ENCODE measurements at places on chromosomes 4 and X.

GRCh38 chr4:63578383-63578782 is 830.9 kb downstream of the TECRL start:
- DNase-seq = no peak

GRCh38 chr4:99723612-99724011 is 66.0 kb upstream of the C4orf54 start:
- no peak for DNase-seq

DNA sequence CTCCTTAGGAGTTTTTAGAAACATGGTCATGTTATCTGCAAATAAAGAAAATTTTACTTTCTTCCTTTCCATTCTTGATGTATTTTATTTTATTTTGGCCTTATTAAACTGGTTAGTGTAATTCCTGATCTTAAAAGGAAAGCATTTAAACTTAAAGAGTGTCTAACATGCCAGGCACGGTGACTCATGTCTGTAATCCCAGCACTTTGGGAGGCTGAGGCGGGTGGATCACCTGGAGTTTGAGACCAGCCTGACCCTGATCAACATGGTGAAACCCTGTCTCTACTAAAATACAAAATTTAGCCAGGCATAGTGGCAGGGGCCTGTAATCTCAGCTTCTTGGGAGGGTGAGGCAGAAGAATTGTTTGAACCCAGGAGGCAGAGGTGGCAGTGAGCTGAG is 281.3 kb downstream of the PTTG2 start:
- no peak for DNase-seq

GRCh38 chr4:146646593-146647325 is 8.1 kb downstream of the POU4F2 start:
- DNase-seq = no peak

GRCh38 chrX:149611623-149612175 is 16.6 kb upstream of the HSFX2 start:
- no peak for DNase-seq

DNA sequence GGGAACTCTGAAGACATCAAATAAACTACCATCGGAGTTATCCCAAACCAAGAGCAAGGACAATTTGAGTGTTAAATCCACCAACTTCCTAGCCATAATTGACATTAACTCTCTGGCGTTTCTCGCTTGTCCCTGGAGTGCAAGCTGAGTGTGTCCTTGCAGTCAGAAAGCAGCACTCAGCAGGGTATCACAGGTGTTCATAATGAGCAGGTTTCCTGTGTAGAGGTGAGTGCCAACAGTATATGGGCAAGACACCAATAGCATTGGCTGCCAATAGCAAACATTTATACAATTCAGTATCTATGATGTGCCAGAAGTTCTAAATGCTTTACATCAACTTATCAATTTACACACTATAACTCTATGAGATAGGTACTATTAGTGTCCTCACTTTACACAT is 11.2 kb downstream of the BLTP1 start:
- no peak for DNase-seq

DNA sequence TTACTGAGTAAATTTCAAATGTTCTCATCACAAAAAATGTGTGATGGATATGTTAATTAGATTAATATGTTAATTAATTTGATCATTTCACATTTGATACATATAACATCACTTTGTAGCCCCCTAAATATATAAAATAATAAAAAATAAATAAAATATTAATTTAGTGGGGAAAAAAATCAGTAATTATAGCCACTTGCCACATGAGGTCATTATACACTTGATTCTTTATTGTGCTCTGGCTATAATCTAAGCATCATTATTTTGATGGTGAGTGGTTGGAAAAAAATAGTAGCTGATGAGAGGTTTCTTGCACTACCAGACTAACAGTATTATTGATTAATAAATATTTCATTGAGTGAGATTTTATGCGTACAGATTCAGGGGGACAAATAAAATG is 57.4 kb downstream of the DCK start:
- DNase-seq = no peak

- DNase-seq = no peak
Measured at GRCh38 chr4:80989921-80990544, 40.5 kb upstream of the BMP3 start.

DNA sequence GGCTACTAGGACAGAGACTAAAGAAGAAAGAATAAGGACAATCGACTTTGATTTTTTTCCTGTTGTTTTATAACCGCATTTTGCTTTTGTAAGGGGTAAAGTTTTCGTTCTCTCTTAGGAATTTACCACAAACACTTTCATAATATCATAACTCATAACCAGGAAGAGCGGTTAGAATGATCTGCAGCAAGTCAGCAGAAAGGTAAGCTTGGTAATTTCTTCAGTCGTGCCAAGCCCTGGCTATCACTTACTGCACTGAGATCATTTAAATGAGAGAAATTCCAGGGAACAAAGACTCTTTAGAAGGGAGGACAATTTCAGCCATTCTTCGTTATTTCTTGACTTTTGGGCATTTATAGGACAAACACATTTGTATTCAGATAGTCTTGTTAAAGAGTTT is 258.1 kb downstream of the UNC5C start:
- no peak for DNase-seq

DNA sequence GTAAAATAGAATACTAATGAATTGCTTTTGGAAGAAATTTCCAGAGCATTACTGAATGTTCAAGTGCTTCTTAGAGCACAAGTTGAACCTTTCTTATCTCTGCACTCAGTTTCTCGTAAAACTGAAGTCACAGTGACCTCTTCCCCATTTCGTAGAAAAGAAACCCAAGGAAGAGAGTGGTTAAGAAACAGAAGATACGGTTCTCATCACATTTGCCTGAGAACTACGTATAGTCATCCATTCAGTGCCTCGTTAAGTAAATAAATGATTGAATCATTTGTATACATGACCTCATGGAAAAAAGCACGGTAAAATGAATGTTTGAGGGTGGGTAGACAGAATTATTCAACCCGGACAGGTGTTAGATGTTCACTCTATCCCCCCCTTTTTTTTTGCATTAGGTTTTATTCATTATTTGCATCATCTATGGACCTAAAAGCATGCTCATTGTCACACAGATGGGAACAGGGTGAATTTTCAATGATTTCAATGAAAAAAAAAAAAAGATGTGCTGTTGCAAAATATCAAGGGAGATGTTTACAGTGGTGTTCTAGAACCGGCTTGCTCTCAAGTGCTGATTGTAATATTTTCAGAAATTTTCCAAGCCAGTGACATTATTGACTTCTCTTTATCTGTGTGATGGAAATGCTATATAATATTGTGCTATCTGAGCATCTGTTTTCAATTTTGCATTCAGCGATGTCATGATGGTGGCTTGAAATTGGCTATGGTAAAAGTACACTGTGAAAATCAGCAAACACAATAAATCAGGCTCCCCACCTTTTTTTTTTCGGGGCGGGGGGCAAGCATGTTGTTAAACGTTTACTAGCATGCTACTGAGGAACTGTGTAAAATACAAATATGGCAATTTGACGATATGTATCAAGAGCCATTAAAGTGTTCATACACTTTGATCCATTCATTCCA is 4.3 kb downstream of the RHOH start:
- no peak for DNase-seq

- no peak for DNase-seq
Measured at GRCh38 chr4:133799717-133800315, 401.8 kb downstream of the PABPC4L start.

- DNase-seq = no peak
Measured at GRCh38 chrX:155144926-155145325, 71.3 kb upstream of the VBP1 start.

GRCh38 chrX:44570522-44570921 is 27.9 kb upstream of the FUNDC1 start:
- DNase-seq = no peak

GRCh38 chrX:112785344-112785743 is 55.3 kb downstream of the AMOT start:
- DNase-seq = no peak

DNA sequence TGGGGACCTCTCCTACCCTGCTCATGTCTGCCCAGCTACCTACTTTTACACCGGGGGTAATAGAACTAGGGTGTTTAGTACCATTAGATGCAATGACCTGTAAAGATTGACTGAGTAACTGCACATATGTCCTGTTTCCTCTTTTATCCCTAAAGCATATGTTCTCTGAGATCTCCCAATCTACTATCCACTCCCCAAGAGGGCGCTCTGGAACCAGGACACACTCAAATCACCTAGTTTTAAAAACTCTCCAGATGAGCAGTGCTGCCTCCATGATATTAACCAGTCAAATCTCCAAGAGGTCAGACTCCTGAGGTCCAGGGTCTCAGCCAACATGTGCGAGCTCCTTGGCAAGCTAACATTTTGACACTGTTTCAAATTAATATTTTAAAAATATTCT is 87.0 kb upstream of the TSPAN5 start:
- DNase-seq = no peak

DNA sequence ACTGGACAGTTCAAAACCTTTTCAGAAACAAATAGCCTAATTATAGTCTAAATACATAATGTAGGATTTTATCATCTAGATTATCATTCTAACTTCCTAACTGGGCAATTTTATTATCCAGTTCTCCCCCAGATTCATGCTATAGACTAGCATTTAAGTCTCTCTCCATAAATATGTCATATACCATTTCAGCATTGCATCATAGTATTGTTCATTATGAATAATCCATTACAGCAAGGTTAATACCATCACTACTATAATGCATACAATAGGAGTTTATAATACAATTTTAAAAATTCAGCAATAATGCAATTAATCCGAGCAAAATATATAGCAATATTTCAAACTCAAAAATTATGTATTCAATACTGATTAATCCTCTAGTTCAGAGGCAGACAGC is 77.4 kb downstream of the PDGFC start:
- DNase-seq = no peak

- DNase-seq = no peak
Measured at GRCh38 chr4:88949605-88950004, 107.4 kb downstream of the FAM13A start.

- no peak for DNase-seq
Measured at GRCh38 chr4:72529148-72529822, 39.7 kb downstream of the ADAMTS3 start.

DNA sequence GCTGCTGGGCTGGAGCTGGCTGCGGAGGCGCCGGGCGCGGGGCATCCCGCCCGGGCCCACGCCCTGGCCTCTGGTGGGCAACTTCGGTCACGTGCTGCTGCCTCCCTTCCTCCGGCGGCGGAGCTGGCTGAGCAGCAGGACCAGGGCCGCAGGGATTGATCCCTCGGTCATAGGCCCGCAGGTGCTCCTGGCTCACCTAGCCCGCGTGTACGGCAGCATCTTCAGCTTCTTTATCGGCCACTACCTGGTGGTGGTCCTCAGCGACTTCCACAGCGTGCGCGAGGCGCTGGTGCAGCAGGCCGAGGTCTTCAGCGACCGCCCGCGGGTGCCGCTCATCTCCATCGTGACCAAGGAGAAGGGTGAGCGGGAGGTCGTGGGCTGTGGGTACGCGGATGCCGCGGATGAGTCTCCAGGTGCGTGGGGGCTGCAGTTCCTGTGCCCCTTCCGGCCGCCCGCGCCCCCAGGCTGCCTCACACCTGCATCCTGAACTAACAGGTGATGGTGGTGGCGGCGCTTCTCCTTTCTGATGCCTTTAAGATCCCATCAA is 499 bp downstream of the CYP2U1 start:
- DNase-seq = peak; percentile 11

DNA sequence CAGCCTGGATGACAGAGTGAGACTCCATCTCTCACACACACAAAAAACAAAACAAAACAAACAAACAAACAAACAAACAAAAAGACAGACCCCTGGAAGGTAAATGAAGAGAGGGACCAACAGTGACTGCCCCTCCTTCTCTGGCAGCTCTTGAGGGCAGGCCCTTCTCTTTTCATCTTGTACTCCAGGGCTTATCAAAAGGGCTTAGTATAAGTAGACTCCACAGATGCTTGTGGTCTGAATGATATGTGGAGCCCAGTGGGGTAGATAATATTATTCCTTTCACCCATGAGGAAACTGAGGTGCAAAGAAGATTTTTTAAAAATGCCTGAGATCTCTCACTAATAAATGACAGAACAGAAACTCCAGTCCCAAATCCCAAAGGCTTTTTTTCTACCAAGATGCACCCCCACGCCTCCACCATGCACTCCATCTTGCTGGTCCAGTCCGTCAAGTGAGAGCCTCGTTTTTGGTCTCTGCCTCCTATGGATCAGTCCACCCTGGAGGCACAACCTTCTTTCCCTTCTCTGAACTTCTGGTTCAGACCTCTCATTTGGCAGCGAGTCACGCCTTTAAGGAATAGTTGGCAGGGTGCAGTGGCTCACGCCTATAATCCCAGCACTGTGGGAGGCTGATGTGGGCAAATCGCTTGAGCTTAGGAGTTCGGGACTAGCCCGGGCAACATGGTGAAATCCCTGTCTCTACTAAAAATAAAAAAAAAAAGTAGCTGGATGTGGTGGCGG is 17.0 kb upstream of the CHRNA9 start:
- no peak for DNase-seq

GRCh38 chr4:147498031-147498660 is 17.2 kb downstream of the EDNRA start:
- no peak for DNase-seq

DNA sequence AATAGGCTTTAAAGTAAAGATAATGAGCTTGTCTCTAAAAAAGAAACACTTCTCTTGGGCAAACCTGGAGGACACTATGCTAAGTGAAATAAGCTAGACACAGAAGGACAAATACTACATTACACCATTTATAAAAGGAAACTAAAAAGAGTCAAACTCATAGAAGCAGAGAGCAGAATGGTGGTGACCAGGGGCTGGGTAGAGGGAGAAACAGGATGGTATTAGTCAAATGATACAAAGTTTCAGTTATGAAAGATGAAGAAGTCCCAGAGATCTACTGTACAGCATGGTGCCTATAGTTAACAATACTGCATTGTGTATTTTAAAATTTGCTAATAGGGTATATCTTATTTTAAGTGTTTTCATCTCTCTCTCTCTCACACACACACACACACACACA is 28.5 kb downstream of the ACSL4 start:
- DNase-seq = no peak

DNA sequence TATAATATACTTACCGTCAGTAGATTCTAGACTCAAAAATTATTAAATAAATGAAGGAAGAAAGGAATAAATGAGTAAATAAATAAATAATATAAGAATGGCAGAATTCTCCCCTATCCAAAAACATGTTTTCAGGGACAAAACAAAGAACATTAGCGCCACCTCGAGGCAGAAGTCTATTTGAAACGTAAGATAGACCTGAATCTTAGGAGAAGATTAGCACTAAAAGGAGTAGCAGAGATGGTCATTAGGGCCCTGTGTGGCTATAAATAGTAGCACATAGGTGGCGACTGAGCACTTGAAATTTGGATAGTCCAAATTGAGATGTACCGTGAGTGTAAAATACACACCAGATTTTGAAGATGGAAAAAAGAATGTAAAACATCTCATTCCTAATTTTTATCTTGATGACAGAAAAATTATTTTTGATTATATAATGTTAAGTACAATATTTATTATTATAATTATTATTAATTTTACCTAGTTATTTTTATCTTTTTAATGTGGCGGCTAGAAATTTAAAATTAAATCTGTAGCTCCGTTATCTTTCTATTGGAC is 24.3 kb upstream of the SRD5A3 start:
- DNase-seq = no peak
